Stimulated activated CD8-positive, alpha-beta memory T cell treated with anti-CD3 and anti-CD28 coated beads, Interleukin-15, amount 100 ng/mL, for 48 hours (primary cell): ENCODE measurements at places on chromosomes 1 and 21.

- no peak for DNase-seq
Observed at GRCh38 chr21:30232011-30232410, 16.1 kb upstream of the CLDN8 start.

- no peak for DNase-seq
Observed at GRCh38 chr1:248834343-248834940, 3.6 kb upstream of the ZNF672 start.

GRCh38 chr1:153532769-153533599 lies 2.8 kb downstream of the S100A6 start:
- peak; percentile 60 for DNase-seq

- DNase-seq = no peak
Observed at GRCh38 chr1:22597301-22597965, 34.1 kb downstream of the EPHA8 start.

DNA sequence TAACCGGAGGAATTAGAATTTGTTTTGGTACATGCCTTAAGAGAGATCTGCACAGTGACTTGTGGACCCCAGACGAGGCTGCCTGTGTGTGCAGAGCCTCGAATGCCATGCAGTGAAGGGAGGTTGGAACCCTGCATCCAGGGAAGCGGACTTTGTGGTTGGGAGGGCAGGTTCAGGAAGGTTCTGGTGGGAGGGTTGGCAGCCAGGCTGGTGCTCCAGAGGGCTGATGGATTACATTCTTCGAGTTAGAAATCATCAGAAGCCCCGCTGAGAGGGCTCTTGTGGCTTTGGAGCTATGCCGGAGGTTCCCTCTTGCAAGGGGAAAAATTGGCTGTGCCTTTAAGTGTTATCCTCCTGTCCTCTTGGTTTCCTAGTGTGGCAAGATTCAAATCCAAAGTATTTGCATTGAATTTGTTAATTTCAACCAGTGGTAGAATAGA lies 21.1 kb downstream of the ROR1 start:
- no peak for DNase-seq

DNA sequence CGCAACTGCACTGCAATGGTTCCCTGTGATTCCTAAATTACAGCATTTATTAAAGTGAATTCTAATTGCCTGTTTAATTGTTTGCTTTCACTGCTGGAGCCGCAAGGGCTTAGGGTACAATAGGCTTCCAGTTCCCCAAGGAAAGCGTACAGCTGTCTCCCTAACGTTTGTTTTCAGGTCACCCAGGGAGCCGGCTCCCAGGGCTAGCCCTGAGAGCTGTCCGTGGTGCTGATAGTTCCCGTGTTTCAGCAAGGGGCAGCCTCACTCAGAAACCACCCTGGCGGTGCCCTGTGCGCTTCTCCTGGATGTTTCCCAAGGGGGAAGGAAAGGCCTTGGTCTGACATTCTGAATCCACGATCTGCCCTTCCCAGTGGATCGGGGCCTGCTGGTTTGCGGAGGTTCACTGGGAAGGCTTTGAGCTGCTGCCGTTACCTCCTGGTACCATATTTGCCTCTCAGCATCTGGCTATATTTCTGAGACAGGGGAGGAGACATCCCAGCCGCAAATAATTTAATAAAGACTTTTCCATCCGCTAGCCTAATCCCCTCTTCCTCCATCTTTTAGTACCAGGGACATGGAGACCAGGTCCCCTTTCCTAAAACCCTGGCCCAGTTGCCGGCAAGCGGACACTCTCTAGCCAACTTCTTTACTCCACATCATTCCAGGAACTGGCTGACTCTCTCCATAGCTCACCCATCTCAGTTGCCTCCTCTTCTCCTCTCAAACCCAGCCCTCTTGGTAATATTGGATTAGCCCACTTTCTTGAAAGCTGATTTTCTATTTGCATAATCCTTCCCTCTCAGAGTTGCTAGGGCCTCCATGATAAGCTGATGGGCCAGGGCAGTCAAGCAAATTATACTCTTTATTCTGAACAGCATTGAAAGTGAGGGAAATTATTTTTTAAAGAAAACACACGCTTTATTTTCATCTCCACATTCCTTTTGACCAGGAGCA lies 149.0 kb downstream of the IGSF21 start:
- DNase-seq = no peak

DNA sequence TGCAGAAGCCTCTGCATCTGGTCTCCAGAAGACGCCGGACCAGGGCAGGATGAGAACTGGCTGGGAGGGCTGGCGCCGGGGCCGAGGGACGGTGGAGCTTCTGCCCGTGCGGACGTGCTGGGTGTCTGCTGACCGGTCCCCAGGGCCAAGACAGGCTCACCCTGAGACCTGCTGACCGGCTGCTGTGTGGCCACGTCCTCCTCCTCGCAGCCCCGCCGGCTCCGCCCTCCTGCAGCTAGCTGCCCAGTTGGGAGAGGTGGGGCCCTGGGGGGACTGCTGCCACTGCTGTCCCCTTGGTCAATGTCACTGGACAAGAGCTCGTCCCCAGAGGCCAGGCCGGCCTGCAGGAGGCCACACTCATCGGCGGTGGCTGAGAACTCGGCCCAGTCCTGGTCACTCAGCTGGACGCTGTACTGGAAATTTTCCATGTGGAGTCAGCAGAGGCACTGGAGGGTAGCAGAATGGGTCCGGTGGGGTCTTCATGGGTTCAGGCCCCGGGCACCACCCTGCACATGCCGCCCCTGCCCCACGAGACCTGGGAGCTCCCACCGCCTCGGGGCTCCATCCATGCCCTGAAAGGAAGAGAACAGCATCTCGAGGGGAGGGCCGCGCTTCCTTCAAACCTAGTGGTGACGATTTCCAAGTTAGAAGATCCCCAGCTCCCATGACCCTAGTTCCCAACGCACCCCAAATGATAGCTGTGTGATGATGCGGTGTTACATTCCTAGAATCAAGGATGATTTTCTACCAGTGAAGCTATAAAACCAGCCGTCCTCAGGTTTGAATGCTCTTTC lies 1.1 kb downstream of the PERM1 start:
- no peak for DNase-seq

GRCh38 chr1:115313182-115313581 lies 24.9 kb downstream of the NGF start:
- no peak for DNase-seq

DNA sequence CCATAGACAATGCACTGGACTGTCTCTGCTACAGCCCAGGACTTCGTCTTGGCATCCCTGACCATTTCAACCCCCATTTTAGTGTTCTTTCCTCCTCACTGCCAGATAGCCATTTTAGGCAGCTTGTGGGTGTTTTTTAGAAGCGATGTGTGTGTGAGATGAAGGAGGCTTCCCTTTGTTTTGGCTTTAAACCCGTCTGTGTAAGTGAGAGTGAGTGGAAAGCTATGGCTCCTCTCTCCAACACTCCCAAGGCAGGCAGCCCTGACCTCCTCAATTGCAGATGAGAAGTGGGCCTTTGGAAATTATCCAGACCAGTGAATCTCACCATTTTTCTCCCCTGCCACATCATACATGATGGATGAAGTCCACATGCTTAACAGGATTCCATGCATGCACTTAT lies 70.3 kb upstream of the PGBD5 start:
- DNase-seq = no peak

DNA sequence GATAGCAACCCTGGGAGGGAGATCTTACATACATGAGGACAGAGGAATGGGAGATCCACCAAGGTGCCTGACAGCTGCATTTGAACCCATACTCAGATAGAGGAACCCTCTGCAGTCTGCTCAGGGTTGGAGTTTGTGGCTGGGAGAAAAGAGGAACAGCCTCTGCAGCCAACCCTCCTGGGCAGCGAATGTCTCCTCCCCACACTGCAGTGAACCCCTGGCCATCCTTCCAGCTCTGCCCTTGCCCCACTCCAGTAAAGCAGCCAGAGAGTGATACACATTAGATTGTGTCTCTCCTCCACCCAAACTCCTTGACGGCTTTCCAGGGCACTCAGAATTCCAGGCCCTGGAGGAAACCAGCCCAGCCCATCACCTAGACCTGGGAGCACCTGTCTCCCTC lies 137.7 kb downstream of the RUNX1 start:
- no peak for DNase-seq

DNA sequence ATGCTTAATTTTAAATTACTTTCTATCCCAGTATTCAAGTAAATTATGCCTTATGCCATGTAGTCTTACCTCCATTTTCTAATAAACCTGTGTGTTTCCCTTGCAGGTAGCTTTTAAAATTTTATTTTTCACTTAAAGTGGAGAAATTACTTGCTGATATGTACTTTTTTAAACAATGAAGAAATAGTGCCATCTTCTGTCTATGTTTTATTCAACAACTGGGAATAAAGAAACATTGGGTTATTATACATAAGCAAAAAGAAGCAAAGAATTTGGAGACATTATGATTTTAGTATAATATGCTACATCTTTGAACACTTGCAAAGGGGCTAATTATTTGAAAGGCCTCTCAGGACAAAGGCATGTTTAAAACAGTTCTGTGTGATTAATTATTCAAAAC lies 1912.9 kb downstream of the MRPL39 start:
- no peak for DNase-seq

DNA sequence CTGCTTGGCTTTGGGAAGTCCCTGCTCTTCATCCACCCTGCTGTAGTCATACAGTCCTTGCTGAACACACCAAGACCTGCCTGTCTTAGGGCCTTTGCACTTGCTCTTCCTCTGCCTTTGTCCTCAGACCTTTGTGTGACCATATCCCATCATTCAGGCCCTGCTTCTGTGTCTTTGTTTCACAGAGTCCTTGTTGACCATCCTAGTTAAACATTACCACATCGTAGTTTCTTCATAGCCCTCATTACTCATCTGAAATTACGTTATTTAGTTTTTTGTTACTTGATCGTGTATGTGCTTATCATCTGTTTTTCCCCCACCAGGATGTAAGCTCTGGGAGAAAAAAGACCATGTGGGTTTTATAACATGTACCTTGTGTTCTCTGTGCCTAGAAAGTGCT lies 18.3 kb upstream of the SPRR5 start:
- no peak for DNase-seq

GRCh38 chr21:33835920-33836319 lies 79.7 kb downstream of the ATP5PO start:
- DNase-seq = no peak

- DNase-seq = no peak
Observed at GRCh38 chr1:191690931-191691330, 467.3 kb upstream of the RGS18 start.

GRCh38 chr1:239337799-239338430 lies 48.5 kb upstream of the CHRM3 start:
- DNase-seq = no peak

DNA sequence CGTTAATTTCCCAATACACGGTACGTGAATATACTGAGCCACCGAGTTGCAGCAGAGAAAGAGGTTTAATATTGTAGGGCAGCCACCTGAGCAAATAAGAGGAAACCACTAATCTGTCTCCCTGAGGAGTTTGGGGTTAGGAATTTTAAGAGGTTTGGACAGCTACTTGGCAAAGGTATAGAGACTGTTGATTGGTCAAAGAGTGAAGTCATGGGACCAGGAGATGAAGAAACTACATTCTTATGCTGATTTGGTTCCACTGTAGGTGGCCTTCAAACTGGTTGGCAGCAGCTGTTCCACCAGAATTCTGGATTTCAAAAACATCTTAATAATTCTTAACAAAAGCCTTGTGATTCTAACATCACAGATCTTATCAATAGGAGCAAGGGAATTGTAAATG lies 485.4 kb upstream of the PRMT6 start:
- DNase-seq = no peak

DNA sequence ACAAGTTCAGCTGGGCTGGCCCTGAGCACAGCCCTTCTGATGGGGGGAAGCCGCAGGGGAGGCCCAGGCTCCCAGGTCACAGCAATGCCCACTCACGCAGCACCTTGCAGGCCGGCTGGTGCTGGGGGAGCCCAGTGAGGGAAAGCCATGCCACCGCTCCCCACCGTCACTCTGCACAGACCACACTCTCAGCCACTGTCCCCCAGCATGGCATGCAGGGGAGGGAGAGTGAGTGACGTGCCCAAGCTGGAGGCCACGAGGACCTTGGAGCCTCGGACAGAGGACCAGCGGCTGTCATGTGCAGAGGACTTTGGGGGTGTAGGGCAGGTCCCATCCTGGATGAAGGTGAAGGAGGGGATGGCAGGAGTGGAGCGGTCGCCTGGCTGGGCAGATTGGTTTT lies 25.1 kb downstream of the SLC45A1 start:
- DNase-seq = no peak

DNA sequence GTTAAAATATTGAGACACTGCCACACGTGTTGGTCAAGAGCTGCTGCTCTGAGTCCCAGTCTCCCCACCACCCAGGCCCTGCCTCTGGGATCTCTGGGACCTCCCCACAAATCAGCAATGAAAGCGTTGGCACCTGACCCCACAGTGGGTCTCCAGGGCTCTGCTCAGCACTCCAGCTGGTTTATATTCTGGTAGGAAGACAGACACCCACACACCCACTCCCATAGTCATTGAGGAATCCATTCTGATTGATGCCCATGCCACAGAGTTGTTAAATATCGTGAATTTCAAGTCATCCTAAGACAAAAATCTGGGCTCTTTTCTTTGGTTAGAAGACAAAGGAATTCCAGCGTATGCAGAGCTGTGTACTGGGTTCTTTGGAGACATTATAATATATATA lies 91.6 kb downstream of the KIF26B start:
- DNase-seq = no peak

GRCh38 chr1:87916965-87917364 lies 588.3 kb downstream of the LMO4 start:
- DNase-seq = no peak

DNA sequence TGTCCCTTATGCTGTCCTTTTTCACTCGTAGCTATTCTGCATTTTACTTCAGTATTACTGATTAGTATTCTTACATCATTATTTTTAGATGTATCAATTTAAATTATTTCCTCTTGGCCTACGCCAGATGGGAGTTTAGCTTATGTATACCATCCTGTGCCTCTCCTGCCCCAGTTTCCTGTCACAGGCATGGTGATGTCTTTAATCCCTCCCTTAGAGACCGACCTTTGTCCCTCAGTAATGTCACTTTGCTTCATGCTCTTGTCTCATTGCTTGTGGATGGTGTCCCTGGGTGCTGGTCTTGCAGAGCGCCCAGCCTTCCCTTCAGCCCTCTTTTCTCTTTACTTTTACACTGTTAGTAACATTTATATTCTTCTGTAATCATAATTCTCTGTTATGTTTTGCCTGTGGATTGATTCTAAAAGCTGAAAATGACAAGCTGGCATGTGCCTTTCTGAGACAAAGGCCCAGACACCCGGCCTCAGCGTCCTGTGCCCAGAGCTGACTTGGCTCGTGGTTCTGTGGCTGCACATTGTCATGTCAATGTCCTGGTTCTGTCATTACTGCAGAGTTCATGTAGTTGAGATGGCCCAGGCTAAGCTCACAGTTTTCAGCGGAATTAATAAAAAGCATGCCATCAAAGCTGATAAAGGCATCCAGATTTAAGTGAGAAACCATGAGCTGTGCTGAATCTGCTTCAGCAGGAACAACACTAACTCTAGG lies 100.7 kb downstream of the MTR start:
- DNase-seq = no peak
